Naive thymus-derived CD8-positive, alpha-beta T cell (primary cell): ENCODE measurements at places on chromosomes 1 and 21. TPM values are rescaled to one million over a fixed set of nuclear protein-coding genes. Genes with fewer than 3 reads are reported as not detected.

- no peaks in the 10 kb centered on the region for H3K4me1 ChIP-seq
- no peak overlapping the region for H3K4me3 ChIP-seq
- H3K36me3 ChIP-seq: no peaks in the 10 kb centered on the region
- DNase-seq: no peak
- H3K27me3 ChIP-seq: peaks cover 1% of the 10 kb centered on the region
- no peak overlapping the region for H3K27ac ChIP-seq
Measured at GRCh38 chr1:172497230-172497629, 35.7 kb upstream of the SUCO start.

DNA sequence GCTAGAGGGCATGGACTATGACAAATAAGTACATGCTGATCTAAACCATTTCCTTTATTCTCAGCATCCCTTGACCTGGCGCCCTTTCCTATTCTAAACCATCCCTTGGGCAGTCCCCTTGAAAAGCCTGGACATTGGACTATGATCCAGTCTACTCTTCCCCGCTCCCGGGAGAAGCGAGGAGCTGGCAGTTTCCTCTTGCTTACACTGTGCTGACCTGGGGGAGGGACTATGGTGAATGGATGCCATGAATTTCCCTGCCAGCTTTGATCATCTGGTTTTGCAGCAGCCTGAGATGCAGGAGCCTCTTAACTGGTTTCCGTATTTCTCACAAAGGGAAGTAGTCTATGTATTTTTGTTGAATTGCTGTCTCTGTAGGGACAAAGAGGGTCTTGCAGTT, 121.7 kb downstream of the KIF26B start:
- H3K4me1 ChIP-seq: no peaks in the 10 kb centered on the region
- H3K4me3 ChIP-seq: no peak overlapping the region
- peak overlapping the region; percentile 3 for H3K27ac ChIP-seq
- no peaks in the 10 kb centered on the region for H3K36me3 ChIP-seq

DNA sequence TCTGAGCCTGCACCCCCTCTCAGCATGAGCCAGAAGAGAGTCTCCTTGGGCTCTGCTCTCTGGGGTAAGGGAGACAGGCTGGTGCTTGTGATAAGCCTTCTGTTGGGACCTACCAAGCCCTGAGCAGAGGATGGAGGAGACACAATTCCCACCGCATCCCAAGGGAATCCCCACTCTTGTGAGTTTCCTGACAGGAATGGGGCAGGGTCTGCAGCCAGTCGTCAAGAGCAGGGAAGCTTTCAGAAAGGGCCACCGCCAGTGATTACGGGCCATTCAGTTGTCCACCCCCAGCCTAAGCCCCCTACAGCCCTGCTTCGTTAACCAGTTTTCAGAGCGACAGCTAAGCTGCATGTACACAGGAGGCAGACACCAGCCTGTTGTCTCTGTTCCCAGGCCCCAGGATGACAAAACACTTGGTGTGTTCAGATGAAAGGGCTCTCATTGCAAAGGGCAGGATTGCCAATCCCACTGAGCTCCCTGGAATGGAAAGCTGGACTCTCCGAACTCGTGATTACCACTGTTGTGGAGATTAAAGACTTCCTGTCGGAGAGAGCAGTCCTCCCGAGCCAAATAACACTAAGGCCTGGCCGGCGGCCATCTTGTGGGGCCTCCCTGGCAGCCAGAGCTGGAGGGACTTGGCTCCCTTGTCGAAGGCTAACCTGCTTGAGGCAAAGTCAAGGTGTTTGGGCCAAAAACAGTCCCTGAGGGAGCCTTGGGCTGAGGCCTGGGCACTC, 37.4 kb upstream of the SLC30A1 start:
- DNase-seq: no peak
- H3K27ac ChIP-seq: no peak overlapping the region
- H3K27me3 ChIP-seq: no peaks in the 10 kb centered on the region
- no peaks in the 10 kb centered on the region for H3K4me1 ChIP-seq
- no peak overlapping the region for H3K4me3 ChIP-seq

DNA sequence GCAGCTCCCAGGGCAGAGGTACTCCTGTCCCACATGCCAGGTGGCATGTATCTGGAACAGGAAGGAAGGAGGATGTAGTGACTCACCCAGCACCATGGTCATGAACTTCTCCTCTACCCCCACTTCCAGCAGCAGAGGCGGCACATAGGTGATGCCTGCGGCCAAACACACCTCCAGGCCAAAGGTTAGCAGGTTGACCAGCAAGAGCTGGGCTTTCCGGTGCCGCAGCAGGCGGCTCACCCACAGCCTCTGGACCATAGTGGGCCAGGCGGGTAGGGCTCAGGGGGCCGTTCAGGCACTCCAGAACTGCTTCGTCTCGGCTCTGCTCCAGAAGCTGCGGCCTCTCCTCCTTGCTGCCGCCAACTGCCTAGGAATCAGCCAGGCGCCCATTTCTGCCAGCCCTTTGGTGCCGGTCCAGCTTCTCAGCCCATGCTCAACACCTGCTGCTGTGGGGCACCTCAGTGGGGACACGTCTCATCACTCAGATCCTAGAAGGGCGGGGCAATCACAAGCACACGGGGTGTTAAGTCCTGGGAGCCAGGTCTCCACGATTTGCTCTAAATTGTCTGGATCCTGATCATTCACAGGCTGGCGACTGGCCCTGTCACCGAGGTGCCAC, 15.8 kb downstream of the SLC45A3 start:
- DNase-seq: no peak
- H3K27me3 ChIP-seq: peaks cover 13% of the 10 kb centered on the region
- no peak overlapping the region for H3K27ac ChIP-seq
- H3K36me3 ChIP-seq: no peaks in the 10 kb centered on the region
- peaks cover 6% of the 10 kb centered on the region for H3K4me1 ChIP-seq
- H3K4me3 ChIP-seq: no peak overlapping the region

LCE6A gene
- not detected for total RNA-seq

CXADR gene
- 0.99 TPM for total RNA-seq

DNA sequence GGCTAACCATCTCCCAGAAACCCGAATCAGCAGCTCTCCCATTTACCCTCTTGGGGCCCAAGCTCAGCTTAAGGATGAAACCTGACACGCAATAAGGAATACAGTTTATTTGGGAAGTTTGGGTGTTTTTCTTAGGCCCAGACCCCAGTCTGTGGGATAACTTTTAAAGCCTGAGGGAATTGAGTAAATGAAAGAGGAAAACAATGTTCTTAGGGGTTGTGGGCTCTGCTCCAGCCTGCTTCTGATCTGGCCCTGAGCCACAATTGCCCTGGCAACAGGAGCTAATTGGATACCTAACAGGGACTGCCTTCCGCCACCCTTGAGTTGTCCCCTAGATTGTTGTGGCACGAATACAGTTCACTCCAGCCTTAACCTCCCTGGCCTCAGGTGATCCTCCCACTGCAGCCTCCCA, 20.1 kb downstream of the DYRK3 start:
- no peak for DNase-seq
- peaks cover 13% of the 10 kb centered on the region for H3K4me1 ChIP-seq
- no peak overlapping the region for H3K27ac ChIP-seq

GRCh38 chr1:10941891-10942541, 70.4 kb upstream of the TARDBP start:
- no peak overlapping the region for H3K27ac ChIP-seq
- DNase-seq: peak; percentile 79
- H3K4me3 ChIP-seq: no peak overlapping the region
- peaks cover 14% of the 10 kb centered on the region for H3K27me3 ChIP-seq
- peaks cover 56% of the 10 kb centered on the region for H3K4me1 ChIP-seq

IVNS1ABP gene
- total RNA-seq: 160 TPM
